ENCODE measurements at places on chromosomes 12 and 14.
A peak's percentile ranks its signal among the peaks of the same experiment; 100 is the strongest.

DNA sequence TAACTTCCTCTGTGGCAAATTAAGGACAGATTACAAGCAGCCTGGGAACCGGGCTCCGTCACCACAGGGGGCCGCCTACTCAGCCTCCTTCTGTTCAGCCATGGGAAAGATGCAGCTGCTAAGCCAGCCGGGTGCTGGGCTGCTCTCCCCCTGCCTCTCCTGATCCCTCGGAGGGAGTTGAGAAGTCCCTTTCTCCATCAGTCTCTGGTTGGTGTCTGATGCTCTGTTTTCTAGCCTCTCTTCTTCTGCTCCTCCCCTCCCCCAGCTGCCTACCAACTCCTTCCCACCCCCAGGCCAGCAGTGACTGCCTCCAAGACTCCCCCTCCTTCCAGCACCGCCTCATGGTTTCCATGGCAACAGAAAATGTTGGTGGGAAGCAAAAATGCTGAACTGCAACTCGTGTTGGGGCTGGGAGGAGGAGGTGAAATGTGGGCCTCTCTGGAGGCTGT lies 486.7 kb downstream of the APAF1 start:
- no peak for DNase-seq

GRCh38 chr12:131102493-131102931 lies 148.8 kb downstream of the ADGRD1 start:
- no peak for DNase-seq

DNA sequence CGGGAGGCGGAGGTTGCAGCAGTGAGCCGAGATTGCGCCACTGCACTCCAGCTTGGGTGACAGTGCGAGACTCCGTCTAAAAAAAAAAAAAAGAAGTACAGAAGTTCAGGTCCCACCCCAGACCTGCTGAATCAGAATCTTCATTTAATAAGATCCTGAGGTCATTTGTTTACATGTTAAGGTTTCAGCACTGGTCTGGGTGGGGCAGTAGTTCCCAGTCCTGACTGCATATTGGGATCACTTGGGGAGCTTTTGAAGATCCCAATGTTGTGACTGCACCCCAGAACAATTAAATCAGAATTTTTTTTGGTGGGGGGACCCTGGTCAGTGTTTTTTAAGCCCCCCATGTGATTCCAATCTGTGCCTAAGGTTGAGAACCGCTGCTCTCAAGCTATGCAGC lies 11.7 kb upstream of the COL2A1 start:
- no peak for DNase-seq

DNA sequence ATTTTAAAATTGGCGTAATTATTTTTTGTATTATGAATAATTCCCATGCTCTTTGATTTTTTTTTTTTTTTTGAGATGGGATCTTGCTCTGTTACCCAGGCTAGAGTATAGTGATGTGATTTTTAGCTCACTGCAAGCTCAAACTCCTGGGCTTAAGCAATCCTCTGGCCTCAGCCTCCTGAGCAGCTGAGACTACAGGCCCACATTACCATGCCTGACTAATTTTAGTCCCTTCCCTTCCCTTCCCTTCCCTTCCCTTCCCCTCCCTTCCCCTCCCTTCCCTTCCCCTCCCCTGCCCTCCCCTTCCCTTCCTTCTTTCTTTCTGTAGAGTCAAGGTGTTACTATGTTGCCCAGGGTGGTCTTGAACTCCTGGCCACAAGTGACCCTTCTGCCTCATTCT lies 9.4 kb upstream of the KIF26A start:
- DNase-seq: no peak

GRCh38 chr14:53596853-53597525 lies 359.6 kb downstream of the BMP4 start:
- no peak for DNase-seq

DNA sequence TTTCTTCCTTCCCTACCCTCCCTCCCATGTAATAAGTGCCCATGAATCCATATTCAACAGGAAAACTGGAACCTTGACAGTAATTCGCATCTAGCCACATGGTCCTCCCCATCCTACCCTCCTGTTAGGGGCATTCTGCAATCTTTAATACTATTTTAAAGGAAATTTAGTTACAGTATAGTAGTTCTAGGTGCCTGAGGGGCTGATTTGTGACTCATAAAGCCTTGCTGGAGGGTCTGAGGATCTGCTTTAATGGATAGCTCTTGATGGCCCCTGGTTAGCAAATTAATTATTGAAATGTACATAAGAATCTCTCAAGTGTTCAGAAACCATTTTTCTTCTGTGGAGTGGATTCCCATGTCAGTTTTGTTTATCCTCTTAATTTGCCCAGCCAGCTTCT lies 54.1 kb downstream of the ESRRB start:
- no peak for DNase-seq

DNA sequence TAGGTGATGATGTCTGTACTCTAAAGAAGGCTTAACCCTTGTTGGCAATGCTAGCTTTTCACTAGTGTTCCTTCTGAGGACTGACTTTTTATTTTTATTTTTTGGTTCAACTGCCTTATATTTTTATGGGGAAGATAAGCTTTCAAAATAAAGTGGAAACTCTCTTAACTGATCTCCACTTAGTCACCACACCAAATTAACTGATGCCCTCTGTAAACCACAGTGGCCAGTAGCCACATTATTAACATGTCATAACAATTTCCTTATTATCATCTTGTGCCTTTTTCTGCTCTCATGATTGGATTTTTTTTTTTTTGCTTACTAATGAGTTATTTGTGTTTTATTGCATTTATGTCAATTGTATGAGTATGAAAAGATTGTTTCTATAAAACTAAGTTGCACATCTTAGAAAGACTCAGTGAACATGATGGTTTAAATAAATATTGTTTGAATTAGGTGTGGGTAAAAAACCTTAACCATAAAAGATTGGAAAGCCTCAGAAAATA lies 56.9 kb downstream of the SCFD1 start:
- DNase-seq: no peak

DNA sequence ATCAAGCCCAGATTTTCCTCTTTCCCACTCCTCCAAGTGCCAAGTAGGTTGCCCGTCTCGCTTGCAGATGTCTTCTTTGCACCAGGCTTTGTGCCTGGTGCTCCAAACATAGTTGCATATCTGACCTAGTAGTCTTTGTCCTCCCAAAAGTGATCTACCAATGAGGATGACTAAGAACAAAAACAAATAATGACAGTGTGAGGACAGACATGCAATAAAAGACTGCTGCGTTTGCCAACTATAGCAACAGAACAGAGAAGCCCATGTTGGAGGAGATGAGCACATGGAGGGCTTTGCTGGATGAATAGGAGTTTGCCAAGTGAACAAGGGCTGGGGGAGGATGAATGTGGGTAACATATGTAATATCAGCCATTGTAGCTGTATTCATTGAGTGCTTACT lies 15.6 kb downstream of the DTX1 start:
- no peak for DNase-seq

DNA sequence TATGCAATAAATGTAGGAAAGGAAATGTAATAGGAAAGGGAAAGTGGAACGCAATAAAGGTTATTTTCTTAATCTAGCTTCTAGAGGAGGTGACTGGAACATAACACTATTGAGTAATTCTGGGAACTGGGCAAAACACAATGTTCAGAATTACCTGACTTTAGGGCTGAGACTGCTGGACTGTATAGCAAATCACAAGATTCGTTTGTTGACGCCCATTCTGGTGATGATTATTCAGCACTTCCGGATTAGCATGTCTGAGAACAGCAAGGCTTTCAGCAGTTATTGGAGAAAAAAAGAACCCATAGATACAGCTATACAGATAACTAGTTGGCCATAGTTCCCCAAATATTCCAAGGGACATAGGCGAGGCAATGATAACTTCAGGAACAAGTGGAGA lies 2.3 kb upstream of the KLRD1 start:
- no peak for DNase-seq

DNA sequence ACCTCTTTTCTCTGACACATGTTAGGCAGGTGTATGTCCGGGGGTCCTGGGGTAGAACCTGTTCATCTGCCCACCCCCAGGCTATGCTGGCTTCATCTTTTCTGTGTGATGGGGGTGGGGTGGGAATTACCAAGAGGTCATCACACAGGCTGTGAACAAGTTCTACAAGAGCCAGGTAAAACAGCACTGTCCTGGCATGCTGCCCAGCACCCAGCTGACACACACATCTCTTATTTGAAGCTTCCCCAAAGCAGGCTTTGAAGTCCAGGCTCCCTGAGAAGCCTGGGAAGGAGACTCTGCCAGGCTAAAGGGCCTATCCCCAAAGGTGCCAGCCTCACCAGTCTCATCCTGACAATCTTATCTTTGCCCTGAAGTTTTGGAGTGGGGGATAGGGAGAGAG lies 141.1 kb downstream of the ALG10 start:
- DNase-seq: no peak

DNA sequence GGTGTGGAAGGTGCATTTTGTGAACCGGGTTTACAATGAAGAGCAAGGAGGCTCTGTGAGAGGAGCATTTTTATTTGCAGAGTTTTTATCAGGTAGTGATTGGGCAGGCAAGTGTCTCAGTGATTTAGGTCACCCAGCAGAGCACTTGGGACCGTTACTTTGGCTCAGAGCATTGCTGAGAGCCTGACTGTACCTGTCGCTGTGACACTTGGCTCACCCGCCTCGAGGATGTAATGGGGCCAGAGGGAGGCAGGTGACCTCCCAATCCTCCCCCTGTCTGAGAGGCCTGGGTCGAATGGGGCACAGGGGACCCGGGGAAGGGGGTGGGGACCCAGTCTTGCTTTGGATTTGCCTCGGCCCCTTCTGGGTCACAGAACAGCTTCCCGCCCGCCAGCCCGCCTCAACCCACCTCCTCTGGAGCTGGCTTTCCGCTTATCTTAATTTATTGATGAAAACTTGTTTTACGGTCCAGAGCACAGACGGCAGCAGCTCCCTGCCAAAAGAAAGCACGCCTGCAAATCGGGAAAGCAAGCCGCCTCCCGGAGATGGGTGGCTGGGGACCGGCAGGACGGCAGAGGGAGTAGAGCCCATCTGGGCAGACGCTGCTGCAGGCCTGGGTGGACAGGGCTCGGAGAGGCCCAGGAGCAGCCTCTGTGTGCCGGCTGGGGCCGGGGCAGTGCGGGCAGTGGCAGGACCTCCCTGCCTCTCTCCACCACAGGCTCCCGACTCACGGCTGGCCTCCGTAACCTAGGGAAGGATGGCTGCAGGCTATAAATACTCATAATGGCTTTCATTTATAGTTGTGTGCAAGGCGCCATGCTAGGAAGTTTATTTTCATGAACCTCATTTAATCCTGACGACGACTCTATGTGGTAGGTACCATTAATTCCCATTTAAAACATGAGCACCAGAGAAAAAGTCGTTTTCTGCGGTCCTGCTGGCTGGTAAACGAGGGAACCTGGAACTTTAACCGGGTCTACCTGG lies 187.1 kb downstream of the TSPAN9 start:
- DNase-seq: no peak

- DNase-seq: no peak
These were observed 99.3 kb downstream of the SINHCAF start for GRCh38 chr12:31226639-31227038.

DNA sequence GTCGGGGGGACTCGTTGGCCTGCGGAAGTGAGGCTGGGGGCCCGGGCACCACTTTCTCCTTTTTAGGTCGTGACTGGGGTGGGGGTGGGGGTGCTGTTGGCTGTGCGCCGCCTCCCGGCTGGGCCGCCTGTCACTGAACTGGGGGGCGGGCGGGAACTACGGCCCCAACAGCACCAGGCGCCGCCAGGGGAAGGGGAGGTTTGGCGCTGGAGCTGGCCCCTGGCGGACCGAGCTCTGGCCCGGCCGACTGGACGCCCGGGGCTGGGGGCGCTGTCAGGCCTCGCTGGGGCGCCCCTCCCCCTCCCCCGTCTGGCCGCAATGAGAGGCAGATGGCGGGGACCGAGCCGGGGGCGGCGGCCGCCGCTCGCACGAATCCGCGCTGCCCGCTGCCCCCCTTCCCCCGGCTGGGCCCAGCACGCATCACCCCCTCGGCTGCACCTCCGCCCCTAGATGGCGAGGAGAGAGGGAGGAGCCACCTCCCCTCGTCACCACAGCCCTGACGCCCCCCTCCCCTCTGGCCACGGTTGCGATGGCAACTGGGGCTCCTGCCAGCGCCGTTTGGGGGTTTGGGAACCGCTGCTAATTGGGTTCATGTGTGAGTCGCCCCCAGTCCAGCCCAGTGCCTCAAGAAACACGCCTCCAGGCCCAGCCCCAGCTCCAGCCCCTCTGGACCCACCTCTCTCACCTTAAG lies 723 bp downstream of the NFATC4 start:
- peak; percentile 45 for DNase-seq

DNA sequence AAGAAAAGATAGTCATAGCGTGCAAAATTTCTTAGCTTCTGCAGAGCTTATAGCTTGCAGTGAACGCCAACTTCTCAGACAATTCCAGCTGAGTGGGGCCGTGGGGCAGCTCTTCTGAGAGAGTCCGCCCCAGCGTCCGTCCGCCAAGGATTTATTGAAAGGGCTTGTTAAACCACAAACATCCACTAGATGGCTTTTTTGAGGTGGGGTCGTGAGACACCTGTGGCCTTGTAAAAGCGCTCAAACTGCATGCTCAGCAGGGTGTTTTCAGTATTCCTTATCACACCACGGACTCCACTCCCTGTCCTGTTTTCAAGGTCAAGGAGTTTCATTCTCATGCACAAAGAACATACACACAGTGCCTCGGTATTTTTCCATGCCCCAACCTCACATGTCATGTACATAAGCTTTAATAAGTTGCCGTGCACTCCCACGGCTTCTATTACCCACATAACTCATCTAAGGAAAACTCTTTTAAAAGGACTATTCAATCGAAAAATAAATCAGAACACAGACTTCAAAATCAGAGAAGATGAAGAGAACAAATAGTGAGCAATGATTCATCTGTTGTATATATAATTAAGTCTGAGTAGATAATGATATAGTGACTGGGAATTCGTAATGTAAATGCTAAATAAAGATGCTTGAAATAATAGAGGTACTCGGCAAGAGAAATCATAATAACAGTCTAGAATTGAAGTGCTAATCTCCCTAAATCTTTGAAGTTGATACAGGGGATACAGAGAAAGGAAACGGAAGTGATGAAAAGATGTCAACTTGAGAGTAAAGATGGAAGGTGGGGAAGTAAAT lies 46.7 kb downstream of the WBP11 start:
- DNase-seq: peak; percentile 23

DNA sequence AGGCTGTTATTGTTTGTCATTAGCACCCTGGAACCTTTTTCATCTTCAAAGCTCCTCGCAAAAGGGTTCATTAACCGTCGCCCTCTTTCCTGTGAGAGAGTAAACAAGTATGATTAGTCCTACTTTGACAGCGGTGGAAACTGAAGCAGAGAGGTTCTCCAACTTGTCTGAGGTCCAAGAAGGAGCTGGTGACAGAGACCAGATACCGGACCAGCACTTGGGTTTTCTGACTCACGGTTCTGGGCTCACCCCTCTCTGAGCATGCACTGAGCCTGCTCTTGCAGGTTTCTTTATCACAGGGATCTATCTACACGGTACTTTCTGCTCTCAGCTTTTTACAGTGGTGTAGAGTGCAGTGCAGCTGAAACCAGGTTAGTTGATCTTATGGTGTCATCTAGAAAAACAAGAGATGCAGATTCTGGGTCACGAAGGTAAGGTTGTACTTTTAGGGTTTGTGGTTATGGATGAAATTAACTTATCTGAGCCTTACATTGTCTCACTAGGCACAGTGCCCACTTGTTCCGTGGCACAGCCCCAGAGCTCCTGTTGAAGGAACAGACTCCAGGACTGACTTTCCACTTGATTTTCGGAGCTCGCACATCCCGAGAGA lies 62.1 kb downstream of the PPP2R5C start:
- peak; percentile 62 for DNase-seq

GRCh38 chr14:85701763-85702162 lies 171.8 kb downstream of the FLRT2 start:
- DNase-seq: no peak

- DNase-seq: no peak
These were observed 8.5 kb downstream of the RARG start for GRCh38 chr12:53223389-53224060.

- no peak for DNase-seq
These were observed 11.5 kb downstream of the ARHGEF40 start for GRCh38 chr14:21081521-21082142.

- DNase-seq: peak; percentile 19
These were observed 240.6 kb downstream of the CPNE8 start for GRCh38 chr12:38664661-38665269.
